ENCODE measurements at places on chromosomes 5 and 9. TPM values are rescaled to one million over a fixed set of nuclear protein-coding genes. Genes with fewer than 3 reads are reported as not detected.

Gene SPATA31D4
- total RNA-seq: not detected

Gene ZFP37
- total RNA-seq: not detected

Gene CNTNAP3
- not detected for total RNA-seq

Gene UBE2R2
- total RNA-seq: 13.5 TPM

Gene PCDH12
- total RNA-seq: not detected

Gene SLIT3
- total RNA-seq: not detected

Gene ADGRD2
- not detected for total RNA-seq

Gene TMEM215
- total RNA-seq: not detected

Gene TXNDC8
- not detected for total RNA-seq

Gene LCN10
- not detected for total RNA-seq

Gene DAB2
- 3.4 TPM for total RNA-seq

Gene ANKRD18A
- total RNA-seq: 1.9 TPM

Gene MAMDC4
- 14.9 TPM for total RNA-seq

Gene OR1J2
- not detected for total RNA-seq

Gene SLC6A3
- total RNA-seq: not detected

Gene WDR38
- total RNA-seq: not detected

Gene RGS7BP
- total RNA-seq: not detected

Gene MRPS30
- 168 TPM for total RNA-seq

Gene EDIL3
- total RNA-seq: not detected

Gene CDH9
- total RNA-seq: not detected

Gene DMGDH
- not detected for total RNA-seq

Gene MSMP
- total RNA-seq: 0.28 TPM

Gene OBP2B
- not detected for total RNA-seq

Gene CCDC69
- 0.33 TPM for total RNA-seq

Gene ANKRD34B
- total RNA-seq: not detected

Gene PTPRD
- total RNA-seq: not detected

Gene SIT1
- not detected for total RNA-seq

Gene SH3GL2
- 0.37 TPM for total RNA-seq

Gene NXNL2
- total RNA-seq: not detected

Gene MAP3K1
- 18.4 TPM for total RNA-seq

Gene WHRN
- 0.78 TPM for total RNA-seq

Gene C5
- total RNA-seq: 0.08 TPM

Gene SHISAL2B
- not detected for total RNA-seq

Gene RNF180
- not detected for total RNA-seq

Gene TRIM7
- 2.9 TPM for total RNA-seq

Gene IFNE
- 0.52 TPM for total RNA-seq

Gene PAEP
- total RNA-seq: not detected

Gene ESM1
- not detected for total RNA-seq

Gene OR1Q1
- not detected for total RNA-seq

Gene MSX2
- total RNA-seq: 2.0 TPM

Gene N4BP3
- 0.39 TPM for total RNA-seq

Gene ADGRV1
- total RNA-seq: 0.42 TPM

Gene QRFP
- total RNA-seq: not detected

Gene MRPL22
- total RNA-seq: 31.5 TPM

Gene PAX5
- not detected for total RNA-seq

Gene OTULINL
- 8.6 TPM for total RNA-seq

Gene BAAT
- 0.57 TPM for total RNA-seq

Gene CDC20B
- not detected for total RNA-seq

Gene GPR151
- total RNA-seq: not detected

Gene RFESD
- not detected for total RNA-seq

Measured in HT-29 (cell line).